ENCODE measurements at places on chromosomes 3 and 15.

GRCh38 chr15:98257290-98257689 lies 296.8 kb downstream of the ARRDC4 start:
- no peak for DNase-seq

- DNase-seq: no peak
Measured at GRCh38 chr3:14990780-14991148, 43.4 kb downstream of the NR2C2 start.

DNA sequence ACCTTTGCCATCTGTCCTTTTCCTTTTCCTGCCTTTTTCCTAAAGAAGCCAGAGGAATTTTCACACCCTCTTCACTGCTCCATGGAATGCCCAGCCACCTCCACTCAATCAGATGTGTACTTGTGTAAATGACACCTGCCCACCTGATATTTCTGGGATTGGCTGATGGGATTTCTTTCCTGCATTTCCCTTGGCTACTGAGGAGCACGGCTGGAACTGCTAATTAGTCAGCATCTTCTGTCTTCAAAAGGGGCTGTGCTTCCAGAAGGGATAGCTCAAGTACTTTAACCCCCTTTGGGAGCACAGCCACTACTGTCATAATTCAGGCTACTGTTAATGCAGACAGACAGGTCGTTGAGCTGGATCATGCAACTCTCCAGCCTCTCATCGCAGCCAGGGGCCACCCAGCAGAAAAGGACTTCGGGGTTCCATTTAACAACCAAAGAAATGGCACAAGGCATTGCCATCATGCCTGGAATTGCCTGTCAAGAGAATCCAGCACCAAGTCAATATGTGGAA lies 38.6 kb downstream of the MGLL start:
- DNase-seq: no peak

DNA sequence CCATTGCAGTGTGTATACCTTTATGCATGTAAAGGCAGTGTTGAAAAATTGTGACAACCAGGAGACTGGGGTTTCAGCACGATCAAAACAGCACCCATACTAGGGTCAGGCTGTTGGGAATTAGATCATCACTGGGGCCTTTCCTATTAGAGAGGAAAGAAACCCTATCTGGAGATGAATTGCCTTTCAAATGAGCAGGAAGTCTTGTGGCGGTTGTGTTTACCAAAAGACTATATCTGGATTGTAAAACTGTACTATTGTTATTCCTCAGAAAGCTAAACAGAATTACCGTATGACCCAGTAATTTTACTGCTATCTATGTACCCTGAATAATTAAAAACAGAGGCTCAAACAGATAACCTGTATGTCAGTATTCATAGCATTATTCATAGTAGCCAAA lies 10.1 kb downstream of the UBE2E1 start:
- DNase-seq: no peak

DNA sequence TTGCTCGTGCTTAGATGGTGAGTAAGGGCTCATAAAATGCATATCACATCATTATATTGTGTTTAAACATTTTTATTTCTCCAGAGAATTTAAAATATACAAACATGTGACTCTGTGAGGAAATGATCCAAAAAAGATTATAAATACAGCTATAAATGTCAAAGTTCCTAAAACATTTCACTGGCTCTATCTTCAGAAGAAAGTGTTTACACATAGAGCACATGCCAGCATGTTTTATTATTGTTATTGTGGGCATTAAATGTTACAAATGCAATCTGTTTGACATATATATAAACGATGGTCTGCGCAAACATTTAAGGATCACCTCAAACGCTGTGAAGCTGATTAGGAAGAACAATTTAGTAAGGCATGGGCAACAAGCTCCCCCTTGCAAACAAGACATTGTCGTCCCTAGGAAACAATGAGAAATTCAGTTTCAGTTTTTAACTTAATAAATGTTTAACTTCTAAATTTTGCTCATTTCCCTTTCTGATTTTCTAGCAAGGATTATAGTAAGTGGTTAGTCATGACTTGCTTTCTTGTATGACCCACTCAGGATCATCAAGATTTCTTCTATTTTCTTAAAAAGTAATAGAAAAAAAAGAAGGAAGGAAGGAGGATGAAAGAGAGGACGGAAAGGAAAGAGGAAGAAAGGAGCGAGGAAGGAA lies 207.5 kb downstream of the SATB1 start:
- DNase-seq: no peak

GRCh38 chr3:194675680-194676079 lies 3.7 kb upstream of the LSG1 start:
- DNase-seq: no peak

DNA sequence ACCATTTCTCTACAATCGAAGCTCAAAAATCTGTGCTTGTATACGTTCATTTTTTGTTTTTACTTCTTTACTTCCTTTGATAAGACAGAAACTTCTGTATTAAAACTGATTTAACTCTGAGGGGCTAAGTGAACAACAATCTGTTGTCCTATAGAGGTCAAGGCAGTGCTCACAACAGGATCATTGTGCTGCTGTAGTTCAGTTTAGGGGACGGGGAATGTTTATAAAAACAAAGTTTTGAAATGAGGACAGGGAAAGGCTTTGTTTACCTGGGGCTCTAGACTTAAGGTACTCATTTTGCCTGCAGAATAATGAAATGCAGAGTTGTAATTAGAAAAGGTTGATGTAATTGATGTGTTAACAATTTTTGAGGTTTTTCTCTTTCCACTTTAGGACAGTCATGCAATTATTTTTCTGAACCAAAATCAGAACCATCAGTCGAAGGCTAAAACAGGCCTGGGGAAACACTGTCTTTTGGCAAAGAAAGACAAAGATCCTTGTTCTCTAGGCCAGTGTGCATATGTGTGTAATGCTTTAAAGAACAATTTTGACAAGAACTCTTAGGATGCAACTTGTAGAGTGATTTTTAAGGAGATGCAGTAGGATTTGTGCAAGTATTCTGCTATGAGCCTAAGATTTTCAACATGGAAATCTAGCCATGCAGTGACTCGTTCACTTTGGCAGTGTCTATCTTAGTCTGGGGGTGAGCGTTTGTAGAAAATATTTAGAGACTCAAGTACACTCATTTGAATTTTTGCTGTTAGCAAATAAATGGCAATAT lies 165.2 kb downstream of the PGPEP1L start:
- no peak for DNase-seq

- no peak for DNase-seq
Measured at GRCh38 chr3:38605981-38606380, 43.5 kb downstream of the SCN5A start.

- no peak for DNase-seq
Measured at GRCh38 chr3:58352626-58353025, 19.9 kb downstream of the PXK start.

GRCh38 chr3:28951772-28952556 lies 328.9 kb upstream of the RBMS3 start:
- no peak for DNase-seq

GRCh38 chr15:77607894-77608261 lies 24.8 kb downstream of the LINGO1 start:
- DNase-seq: no peak

DNA sequence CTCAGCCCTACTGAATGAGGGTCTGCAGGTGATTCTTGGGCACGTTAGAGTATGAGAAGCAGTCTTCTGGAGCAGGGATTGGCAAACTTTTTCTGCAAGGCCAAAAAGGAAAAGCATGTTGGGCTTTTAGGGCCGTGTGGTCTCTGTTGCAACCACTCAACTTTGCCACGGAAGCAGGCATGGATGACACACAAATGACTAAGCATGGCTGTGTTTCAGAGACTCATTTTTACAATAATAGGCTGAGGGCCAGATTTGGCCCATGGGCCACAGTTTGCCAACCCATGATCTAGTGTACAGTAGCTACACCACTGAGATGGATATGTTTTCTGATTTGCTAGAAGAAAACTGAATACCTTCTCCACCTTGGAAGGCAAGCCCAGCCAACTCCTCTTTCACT lies 66.1 kb upstream of the PRICKLE2 start:
- no peak for DNase-seq

DNA sequence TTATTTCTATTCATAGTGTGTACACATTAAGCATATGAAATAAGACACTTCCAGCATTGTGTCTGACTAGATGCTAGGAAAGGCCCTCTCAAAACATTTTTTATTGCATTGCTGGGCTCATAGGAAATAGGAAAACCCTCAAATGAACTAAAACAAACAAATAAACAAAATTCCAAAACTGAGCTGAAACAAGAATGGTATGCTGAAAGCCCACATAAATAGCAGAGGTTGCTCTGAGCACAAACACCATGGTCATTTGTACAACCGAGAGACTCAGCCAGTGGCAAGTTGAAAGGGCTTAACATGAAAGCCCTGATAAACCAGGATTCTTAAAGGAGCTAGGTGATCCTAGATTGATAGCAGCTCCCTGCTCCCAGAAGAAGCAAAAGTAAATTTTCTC lies 310.0 kb upstream of the WNT5A start:
- no peak for DNase-seq

DNA sequence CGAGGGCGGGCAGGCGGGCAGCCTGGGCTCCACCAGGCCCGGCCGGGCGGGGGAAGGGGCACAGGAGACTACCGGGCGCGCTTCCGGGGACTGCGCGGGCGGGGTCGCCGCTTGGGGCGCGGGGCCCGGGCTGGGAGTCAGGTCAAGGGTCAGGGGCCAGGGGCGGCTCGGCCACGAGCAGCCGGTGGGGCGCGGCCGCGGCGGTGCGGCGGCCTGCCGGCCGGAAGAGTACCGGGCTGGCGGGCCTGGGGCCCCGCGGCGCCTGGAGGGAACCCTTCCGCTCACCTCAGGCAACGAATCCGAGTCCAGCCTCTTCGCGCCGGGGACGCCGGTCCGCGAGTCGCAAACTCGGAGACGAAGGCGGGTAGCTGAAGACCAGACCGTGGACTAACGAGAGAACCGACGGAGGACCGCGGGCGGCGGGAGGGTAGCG lies 225 bp downstream of the RHOA start:
- DNase-seq: peak; percentile 68

- no peak for DNase-seq
Measured at GRCh38 chr3:128456776-128457715, 9.6 kb downstream of the DNAJB8 start.

- DNase-seq: no peak
Measured at GRCh38 chr3:46942076-46942475, 34.5 kb downstream of the CCDC12 start.

DNA sequence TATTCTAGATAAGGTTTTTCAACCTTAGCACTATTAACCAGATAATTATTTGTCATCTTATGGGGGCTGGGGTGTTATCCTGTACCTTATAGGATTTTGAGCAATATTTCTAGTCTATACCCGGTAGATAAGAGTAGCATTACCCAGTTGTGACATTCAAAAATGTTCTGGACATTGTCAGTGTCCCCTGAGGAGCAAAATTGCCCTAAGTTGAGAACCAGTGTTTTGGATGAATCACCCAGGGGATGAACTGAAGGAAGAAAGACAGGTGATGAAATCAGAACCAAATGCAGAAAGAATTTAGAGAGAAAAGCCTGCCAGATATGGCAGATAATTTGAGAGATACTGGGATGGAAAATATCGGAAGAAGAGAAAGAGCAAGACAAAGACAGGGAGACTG lies 58.2 kb downstream of the KCNH8 start:
- DNase-seq: no peak

GRCh38 chr15:92118936-92119325 lies 265.4 kb downstream of the SLCO3A1 start:
- no peak for DNase-seq

Measured in CD4-positive, alpha-beta T cell treated with Interleukin-17A for 1 hour (primary cell).